Stomach (tissue), 19 donors: ENCODE measurements at places on chromosomes 5 and 9.

- no peak for DNase-seq
Observed at GRCh38 chr5:113338628-113339027, 96.2 kb downstream of the TSSK1B start.

- DNase-seq = no peak
Observed at GRCh38 chr9:116935149-116935897, 248.2 kb downstream of the TRIM32 start.

DNA sequence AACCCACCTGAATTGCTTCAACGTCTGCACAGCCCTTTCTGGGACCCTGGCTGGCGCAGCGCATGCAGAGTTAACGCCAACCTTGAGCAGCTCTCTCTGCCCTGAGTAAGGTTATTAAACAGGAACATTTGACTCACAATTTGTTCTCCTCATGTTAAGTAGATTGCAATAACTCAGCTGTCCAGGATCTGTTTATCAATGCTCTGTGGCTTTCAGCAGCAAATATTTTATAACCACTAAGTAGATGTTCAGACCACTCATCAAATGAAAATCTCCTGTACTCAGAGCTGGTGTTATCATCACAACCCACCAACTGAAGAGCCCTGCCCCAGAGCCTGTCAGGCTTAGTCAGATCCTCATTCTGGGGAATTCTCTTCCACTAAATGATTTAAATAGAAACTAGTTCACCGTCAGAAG, 403.0 kb downstream of the ZNF608 start:
- no peak for DNase-seq

DNA sequence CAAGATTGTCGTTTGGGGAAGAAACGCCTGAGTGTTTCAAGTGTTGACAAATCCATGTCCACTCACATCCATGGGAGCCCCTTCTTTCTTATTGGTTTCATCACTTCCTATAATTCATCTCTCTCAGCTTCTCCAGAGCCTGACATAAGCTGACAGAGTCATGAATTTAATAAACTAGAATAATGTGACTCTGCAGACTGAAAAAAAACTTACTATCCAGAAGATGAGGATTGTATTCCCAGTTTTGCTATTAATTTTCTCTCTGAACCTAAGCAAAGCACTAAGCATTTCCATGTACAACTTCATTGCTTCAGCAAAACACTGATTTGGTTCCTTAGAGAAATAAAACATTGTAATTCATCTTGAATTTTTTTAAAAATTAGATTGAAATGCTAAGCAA, 691.8 kb downstream of the MTRR start:
- DNase-seq = no peak

DNA sequence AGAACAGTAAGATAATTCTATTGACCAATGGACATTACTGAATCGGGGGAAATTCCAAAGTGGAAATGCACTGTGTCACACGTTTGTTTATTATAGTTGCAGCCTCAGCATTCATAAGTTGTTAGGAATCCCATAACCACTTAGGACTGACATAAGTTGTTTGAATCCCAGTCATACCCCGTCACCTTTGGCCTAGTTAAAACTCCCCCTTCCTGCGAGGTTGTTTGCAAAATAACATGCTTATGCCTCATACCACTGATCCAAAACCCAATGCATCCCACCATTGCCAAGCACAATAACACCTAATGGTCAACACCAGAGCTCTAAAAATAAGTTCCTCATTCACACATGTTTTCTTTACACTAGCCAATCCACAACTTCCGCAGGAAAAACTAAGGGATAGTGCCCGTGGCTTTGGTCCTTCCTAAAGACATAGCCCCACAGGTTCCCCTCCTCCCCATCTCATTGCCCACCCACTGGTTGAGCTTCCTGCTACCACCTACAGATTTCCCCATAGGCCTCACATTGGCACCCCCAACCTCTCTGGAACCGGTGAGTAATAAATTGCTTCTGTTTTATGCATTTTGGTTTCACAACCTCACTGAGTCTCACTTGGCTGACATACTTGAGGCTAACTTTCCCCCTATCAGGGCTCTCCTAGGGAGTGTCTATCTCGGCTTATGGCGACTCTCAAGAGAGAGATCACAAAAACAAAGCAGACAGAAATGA, 42.3 kb upstream of the MUSK start:
- no peak for DNase-seq

DNA sequence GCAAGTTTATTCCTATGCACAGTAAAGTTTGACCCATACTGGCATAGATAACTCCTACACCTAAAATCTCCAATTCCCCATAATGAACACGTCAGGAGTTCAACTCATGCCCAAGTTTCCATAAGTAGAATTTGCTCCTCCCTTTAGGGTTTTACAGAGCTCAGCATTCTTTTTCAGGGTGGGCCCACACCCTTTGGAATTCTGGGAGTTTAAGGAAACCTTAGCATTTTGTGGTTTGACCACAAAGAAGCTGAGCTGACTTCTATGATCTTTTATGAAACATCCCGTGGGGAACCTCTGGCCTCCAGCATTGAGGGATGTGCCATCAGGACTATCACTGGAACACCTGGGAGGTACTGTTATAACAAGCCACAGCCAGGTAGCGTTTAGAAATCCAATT, 220.6 kb upstream of the MAP3K1 start:
- DNase-seq = no peak

DNA sequence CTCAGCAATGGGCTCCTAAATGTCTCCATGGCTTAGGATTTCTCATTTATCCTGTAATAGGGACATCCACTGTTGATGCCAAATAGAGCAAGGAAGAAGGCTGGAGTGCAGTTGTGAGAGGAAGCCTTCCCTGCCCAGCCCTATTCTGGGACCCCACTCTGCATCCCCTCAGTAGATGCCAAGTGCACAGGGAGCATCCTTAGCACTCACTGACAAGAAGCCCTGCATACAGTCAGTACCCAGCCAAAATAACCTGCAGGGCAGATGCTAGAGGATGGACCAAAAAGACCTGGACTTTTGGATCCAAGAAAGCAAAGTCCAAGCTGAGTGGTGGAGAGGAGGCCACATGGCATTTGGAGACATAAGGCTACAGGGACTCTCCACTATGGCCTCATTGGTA, 113.5 kb upstream of the SPOCK1 start:
- no peak for DNase-seq
